CD4-positive, alpha-beta T cell treated with Interferon alpha-2 for 1 hour (primary cell): ENCODE measurements at places on chromosomes 1 and 21.

GRCh38 chr1:244090645-244091044 is 39.6 kb downstream of the ZBTB18 start:
- DNase-seq = no peak

- peak; percentile 76 for DNase-seq
These were observed at the start of gene TMCC2 for GRCh38 chr1:205227584-205228013. Gene TMCC2, plus strand, starts transcription at chr1:205227946. Its CDS starts 619 bp downstream, at chr1:205228565.

- DNase-seq = no peak
These were observed 22.8 kb upstream of the STUM start for GRCh38 chr1:226525750-226526149.

- DNase-seq = no peak
These were observed 249.4 kb upstream of the AJAP1 start for GRCh38 chr1:4404854-4405590.

DNA sequence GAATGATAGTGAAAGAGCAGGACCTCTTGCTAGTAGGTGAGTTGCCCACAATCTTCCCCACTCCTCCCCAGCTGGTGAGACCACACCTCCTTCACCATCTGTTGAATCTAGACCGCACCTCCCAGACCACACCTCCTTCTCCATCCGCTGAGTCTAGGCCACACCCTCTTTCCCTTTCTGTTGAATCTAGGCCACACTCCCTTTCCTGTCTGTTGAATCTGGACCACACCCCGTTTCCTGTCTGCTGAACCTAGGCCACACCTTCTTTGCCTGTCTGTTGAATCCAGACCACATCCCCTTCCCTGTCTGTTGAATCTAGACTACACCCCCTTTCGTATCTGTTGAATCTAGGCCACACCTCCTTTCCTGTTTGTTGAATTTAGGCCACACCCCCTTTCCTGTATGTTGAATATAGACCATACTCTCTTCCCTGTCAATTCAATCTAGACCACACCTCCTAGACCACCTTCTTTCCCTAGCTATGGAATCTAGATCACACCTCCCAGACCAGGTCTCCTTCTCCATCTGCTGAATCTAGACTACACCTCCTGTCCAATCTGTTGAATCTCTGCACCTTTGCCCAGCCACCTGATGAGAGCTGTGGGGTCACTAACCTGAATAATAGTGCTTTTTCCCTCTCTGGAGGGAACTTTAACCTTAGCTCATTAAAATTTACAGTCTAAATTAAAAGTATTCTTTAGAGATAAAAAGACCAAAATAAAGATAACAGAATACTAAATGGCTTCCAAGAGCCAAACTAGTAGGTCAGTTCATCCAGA is 116.3 kb downstream of the DAB1 start:
- DNase-seq = peak; percentile 81

- no peak for DNase-seq
These were observed 52.5 kb downstream of the POU2F1 start for GRCh38 chr1:167273027-167273800.
